ENCODE measurements at places on chromosomes 3 and 15.
A peak's percentile ranks its signal among the peaks of the same experiment; 100 is the strongest.

GRCh38 chr3:39101022-39101689 lies 6.3 kb downstream of the GORASP1 start:
- peak; percentile 61 for DNase-seq

DNA sequence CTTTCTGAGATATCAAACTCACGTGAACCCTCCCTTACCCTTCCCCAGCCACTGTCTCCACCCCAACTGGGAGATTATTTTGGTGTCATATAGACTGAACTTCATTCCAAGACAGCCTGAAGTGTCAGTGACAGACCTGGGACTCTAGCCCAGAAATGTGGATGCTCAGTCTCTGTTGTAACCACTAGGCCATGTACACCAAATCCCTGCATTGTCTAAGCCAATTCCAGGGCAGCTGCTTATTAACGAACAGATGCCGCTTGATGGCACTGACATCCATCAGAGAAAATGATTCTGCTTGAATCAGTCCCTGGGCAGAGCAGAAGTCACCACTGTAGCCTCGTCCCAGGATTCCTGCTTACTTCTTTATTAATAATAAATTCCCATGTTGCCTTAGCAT lies 305.5 kb downstream of the GRM7 start:
- DNase-seq: no peak

- DNase-seq: no peak
Measured at GRCh38 chr3:112643621-112644240, 2.8 kb upstream of the CCDC80 start.

- DNase-seq: no peak
Measured at GRCh38 chr15:76932135-76932966, 802 bp downstream of the RCN2 start.

DNA sequence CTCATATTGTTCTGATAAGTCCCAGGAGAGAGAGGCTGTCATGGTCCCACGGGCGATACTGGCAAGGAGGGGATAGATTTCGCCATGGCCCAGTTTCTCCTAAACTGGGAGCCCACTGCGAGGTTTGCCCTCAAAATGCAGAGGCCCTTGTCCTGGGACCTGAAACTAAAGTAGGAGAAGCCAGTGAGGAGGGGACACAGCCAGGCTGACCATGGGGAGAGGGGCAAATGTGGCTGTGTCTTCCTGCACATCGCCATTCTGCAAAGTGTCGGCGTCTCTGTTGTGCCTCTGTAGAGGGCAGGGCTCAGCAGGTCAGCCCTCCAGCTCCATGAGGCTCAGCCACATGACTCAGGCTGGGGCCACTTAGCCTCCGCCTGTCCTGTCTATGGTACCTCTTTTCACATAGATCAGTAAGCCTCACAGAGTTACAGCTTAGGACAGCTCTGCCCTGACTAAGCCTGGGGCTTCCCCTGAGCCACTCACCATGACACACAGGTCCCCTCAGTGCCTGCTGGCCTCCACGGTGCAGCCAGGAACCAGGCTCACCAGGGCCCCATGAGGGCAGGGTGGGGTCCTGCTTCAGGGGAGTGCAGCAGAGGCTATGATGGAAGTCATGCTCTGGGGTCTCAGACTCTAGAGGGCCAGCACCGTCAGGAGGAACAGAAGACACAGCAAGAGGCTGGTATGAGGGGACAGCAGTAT lies 28.6 kb upstream of the PLXNA1 start:
- DNase-seq: no peak

DNA sequence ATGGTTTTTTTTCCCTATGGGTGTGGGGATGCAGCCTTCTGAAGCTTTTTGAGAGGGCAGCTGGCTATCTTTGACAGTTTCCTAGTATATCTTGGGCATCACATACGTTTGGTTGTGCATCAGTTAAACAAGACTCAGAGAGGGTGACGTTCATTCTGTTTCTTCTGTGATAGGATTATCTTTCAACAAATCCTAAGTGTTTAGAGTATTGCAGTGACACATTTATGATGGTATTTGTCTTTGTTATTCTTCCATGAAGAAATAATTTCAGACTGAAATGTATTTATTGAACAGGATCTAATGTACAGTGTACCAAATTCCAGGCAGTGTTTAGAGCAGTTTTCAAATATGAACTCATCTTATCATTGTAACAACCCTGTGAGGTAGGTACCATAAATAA lies 114.4 kb downstream of the PLCL2 start:
- no peak for DNase-seq

DNA sequence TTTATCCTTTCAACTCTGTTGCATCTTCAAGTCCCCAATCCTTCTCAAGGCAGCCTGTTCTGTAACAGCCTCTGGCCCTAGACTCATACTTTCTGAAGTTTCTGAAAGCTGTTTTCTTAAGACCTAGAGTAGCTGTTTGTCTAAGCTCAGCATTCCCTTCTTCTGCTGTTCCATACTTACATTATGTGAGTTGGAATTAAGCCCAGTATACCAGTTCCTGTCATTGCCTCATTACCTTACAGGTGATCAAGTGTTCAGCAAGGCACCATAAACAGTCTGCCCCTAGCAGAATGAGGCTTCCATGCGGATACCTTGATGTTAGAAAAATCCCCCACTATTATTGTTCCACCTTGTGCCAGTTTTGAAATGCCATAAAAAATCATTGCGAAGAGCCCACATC lies 180.6 kb downstream of the PLCL2 start:
- no peak for DNase-seq

DNA sequence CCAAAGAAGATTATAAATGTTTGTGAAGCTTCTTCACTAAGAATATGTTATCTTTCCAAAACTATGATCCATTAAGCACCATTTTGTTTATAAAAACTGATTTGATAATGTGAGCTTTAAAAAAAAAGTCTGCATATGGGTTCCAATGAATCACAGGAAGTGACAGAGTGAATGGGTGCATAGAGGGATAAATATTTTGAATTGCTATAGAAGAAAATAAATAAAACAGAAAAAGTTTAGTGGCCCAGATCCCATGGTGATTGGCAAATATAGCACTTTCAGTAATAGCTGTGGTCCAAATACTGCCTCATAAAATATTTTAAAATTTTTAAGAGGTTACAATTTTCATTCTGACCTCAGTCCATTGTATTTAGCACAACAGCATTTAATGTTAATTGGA lies 19.2 kb downstream of the CPA3 start:
- DNase-seq: no peak

DNA sequence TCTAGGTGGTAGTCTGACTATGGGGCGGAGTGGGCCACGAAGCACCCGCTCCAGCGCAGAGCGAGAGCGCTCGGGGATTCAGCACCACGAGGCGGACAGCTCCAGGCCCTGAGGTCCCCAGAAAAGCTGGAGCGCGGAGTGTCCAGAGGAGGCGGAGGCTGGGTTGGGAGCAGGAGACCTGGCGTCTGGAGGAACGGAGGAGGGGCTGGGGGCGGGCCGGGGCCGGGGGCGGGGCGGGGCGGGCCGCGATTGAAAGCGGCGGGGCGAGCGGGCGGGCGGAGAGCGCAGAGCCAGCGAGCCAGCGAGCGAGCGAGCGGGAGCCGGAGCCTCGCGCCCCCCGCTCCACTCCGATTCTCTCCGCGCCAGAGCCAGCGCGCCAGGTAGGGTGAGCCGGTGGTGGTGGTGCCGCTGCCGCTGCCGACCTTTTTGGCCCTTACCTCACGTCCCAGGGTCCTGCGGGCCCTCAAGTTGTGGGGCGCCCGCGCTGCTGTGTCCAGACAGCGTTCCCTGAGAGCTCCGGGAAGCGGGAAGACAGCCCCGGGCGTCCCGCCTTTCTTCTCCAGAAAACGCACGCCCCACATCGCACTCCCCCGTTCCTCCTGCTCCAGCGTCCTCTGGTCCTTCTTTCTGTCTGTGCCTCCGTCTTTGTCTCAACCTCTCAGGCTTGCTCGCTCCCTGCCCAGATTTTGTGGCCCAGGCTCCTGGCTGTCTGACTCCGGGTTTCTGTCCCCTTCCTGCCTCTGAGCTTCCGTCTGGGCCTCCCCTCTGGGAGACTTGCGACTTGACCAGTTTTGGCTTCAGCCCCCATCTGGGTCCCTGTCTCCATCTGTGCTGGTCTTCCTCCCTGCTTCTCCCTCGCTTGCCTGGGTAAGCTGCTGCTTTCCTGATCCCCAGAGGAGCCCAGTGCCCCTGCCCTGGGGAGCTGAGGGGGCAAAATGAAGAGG lies at the start of gene GRM2:
GRM2 (plus strand) TSS at position 281 of the 944 bp plus-strand sequence. CDS start 1,916 bp downstream, outside the sequence.
- DNase-seq: peak; percentile 94

GRCh38 chr15:77738038-77738370 lies 105.3 kb upstream of the LINGO1 start:
- DNase-seq: no peak

DNA sequence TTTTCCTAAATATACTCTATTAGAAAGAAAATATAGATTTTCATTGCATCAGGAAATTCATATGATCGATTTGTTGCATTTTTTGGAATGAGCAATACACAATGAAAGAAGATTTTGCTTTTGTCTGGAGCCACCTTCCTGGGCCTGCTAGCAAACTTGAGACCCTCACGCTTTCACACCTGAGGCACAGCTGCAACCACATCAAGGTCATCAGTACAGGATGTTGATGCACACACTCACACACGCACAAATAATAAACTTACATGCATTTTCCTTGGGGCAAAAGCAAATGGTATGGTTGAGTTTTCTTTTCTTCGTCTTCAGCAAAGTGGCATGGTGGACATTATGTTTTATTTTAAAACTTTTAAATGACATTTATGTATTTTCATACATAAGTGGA lies 64.8 kb upstream of the SATB1 start:
- no peak for DNase-seq

- no peak for DNase-seq
Measured at GRCh38 chr3:100578646-100579045, 30.8 kb upstream of the ADGRG7 start.

GRCh38 chr3:131807822-131808221 lies 227.0 kb downstream of the CPNE4 start:
- no peak for DNase-seq

DNA sequence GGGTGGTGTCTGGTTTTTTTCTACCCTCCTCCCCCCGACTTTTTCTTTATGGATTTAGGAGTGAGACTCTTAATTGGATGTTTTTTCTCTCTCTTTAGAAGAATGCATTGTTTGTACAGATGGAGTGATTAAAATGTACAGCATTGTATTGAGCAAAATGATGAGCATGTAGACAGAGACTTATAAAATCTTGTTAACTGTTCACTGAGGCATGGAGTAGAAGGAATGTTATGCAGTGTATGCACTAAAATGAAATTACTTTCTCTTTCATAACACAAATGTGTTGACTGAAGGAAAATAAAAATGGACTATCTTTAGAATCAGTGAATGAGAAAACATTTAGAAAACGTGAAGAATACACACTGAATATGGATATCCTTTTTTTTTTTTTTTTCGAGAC lies 39.8 kb downstream of the ZFAND6 start:
- no peak for DNase-seq

- DNase-seq: no peak
Measured at GRCh38 chr3:71650372-71650771, 66.8 kb upstream of the FOXP1 start.

GRCh38 chr3:42518800-42519567 lies 16.5 kb downstream of the VIPR1 start:
- no peak for DNase-seq

- peak; percentile 45 for DNase-seq
Measured at GRCh38 chr3:127970966-127971592, 56.0 kb downstream of the KBTBD12 start.

GRCh38 chr3:187025656-187026316 lies 95.5 kb downstream of the ST6GAL1 start:
- no peak for DNase-seq

- no peak for DNase-seq
Measured at GRCh38 chr15:67242708-67243111, 11.8 kb downstream of the AAGAB start.

GRCh38 chr3:64445109-64445943 lies 220.1 kb upstream of the PRICKLE2 start:
- DNase-seq: peak; percentile 36

- DNase-seq: no peak
Measured at GRCh38 chr3:116601206-116601605, 108.4 kb upstream of the TUSC7 start.

GRCh38 chr3:50455161-50456018 lies 48.0 kb downstream of the CACNA2D2 start:
- no peak for DNase-seq

DNA sequence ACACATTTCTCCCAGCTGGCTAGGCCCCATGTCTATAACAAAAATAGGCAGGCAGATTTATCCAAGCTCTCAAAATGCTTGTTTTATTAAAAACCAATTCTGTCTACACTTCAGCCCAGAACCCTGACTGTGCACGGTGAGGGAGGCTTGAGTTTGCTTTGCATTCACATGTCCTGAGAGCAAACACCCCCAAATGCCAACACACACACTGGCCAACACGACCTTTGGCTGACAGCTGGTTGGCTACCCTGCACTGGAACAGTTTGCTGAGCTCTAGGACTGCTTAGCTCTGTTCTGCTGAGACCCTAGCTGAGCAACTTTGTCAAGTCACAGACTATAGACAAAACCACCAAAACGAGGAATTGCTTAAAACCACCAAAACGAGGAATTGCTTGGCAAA lies 3.6 kb downstream of the STIMATE start:
- no peak for DNase-seq

DNA sequence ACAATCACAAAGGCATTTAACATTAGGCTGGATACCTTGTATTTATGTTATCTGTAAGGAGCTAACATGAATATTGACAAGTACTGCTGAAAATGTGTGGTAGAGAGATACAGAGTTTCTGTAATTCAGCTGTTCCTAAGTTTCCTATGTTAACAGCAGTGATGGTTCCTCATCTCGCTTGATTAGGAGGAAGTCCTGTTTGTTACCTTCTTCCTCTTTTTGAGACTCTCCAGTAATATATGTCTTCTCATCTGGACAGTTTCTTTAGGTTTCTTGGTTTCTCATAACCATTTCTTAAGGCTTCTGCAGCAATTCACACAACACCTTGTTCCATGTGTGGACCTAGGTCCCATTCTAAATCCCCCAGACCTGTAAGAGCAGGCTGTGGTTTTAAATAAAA lies 11.4 kb upstream of the PEX5L start:
- DNase-seq: no peak

- DNase-seq: no peak
Measured at GRCh38 chr15:60982249-60982910, 246.7 kb downstream of the RORA start.

GRCh38 chr3:190807719-190808375 lies 54.6 kb downstream of the GMNC start:
- no peak for DNase-seq

GRCh38 chr3:130656627-130657026 lies 90.0 kb downstream of the PIK3R4 start:
- DNase-seq: no peak

GRCh38 chr3:179376474-179376873 lies 29.0 kb downstream of the MFN1 start:
- no peak for DNase-seq

GRCh38 chr3:129413687-129414506 lies 14.5 kb downstream of the EFCAB12 start:
- no peak for DNase-seq

GRCh38 chr3:113079218-113079961 lies 88.6 kb downstream of the GTPBP8 start:
- DNase-seq: no peak

GRCh38 chr3:37228749-37229148 lies 54.4 kb upstream of the LRRFIP2 start:
- DNase-seq: no peak

- no peak for DNase-seq
Measured at GRCh38 chr3:46183330-46183729, 24.8 kb downstream of the CCR1 start.

Data from HTR-8/SVneo (cell line).